ENCODE measurements at places on chromosomes 7 and 10.

DNA sequence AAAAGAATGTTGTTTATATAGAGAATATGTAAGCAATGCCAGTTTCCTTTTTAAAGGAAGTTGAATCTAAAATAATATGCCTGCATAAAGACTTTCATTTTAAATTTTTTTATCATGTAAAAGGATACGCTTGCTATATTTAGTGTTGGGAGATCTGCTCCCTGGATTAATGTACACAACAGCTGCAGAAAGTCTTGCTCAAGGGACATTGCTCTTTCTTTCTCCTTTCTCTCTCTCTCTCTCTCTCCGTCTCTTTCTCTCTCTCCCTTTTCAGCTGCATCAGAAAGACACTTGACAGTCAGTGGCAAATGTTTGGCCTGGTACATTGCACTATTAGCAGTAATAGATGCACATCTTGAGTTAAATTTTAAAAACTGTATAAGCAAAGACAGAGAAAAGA, 739 bp downstream of the MYPN start:
- DNase-seq = no peak

- no peak for DNase-seq
Measured at GRCh38 chr7:111658546-111658945, 96.3 kb upstream of the IMMP2L start.

- DNase-seq = no peak
Measured at GRCh38 chr10:24469993-24470392, 253.7 kb downstream of the ARHGAP21 start.

- no peak for DNase-seq
Measured at GRCh38 chr7:45072131-45073030, 16.4 kb downstream of the NACAD start.

DNA sequence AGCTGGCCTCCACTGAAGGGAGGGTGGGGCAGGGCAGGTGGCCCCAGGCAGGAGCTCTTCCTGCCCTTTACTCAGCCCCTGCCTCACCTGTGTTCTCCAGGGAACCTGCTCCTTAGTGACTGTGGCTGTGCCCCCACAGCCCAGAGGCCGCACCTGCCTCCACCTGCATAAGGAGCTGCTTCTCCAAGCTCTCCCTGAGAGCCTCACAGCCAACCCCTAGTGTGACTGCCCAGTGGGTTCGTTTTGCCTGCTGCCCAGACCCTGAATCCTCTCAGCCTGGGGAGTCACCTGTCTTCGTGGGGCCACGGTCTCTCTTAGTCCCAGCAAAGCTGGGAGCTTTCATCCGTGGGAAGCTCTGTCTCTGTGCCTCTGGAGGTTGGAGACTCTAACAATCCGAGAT, 94.4 kb downstream of the GLRX3 start:
- DNase-seq = no peak

- no peak for DNase-seq
Measured at GRCh38 chr7:75967487-75967997, 26.9 kb downstream of the TMEM120A start.

GRCh38 chr10:88182601-88182930, 319.1 kb downstream of the PTEN start:
- DNase-seq = no peak

Measured in GM04503 (cell line).